ENCODE measurements at places on chromosomes 1 and 21. TPM values are rescaled to one million over a fixed set of nuclear protein-coding genes. Genes with fewer than 3 reads are reported as not detected.

DNA sequence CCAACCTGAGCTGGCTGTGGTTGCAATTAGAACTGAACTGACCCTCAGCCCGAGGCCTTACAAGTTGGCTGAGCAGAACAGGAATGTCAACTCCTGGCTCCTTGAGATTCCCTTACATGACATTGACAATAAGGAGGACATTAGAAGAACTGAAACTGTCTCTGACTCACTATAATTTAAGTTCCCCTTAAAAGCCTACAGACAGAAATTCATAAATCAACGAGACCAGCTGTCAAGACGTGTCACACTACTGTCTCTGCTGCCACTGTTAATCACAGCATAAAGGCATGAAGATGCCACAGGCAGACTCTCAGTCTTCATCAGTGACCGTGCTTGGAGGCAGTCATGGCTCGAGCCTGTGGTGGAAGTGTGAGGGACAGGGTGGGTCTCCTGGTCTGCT, 168.8 kb downstream of the GABPA start:
- DNase-seq, result no peak

Gene AGMAT
- 11.0 TPM for total RNA-seq

- DNase-seq, result no peak
These were observed 5.3 kb upstream of the GSTM4 start for GRCh38 chr1:109650609-109651008.

DNA sequence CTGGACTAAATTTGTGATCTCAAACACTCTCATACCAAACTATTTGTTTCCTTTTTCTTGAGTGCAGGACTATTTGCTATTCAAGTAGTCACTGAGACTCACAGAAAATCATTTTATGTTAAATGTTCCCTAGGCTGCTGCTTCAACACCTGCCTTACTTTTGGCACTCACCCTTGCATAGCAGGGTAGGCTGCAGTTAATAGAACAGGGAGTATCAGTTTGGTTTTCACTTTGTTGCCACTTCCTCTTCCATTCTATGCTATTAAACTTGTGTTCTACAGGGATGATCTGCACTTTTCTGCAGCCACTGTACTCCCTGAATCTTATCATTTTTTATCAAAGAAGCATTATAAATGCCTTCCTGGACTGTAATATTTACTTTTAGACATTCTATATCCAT, 148.7 kb upstream of the PRMT6 start:
- no peak for DNase-seq

DNA sequence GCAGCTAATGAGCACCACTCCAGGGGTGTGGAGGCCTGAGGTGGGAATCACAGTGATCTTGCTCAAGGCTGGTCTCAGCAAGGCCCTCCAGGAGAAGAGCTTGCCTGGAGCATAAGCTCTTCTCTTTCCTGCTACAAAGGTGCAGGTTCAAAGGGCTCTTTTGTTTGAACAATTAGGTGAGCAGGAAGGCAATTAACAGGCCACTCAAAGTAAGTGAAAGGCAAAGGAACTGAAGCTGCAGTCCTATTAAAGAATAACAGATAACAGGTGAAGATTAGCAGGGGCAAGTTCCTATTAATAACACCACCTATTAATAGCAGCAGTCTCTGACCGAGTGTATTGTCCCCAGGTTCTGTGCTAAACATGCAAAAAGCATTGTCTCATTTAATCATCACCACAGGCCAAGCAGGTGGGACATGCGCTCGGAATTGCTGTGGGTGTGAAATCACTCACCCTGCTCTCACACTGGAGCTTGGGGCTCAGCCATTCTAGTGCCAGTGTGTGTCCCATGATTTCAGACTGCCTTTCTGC, 113.8 kb downstream of the RHOU start:
- DNase-seq, result no peak

DNA sequence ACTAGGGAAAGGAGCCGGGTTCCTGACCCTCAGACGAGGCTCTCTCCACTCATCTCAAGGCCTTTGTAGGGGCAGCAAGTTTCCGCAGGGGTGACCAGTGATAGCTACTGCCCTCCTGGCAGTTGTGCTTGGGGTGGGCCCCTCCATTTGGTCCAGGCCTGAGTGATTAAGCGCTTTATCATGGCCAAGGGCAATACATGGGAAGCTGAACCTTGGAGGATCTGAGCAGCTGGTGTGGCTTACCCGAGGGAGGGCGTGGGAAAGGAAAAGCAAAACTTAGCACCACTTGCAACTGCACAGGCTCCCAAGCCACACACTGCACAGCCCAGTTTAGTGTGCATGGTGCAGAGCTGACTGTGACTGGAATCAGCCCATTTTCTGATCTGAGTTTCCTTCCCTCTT, 47.8 kb downstream of the GADD45A start:
- no peak for DNase-seq

GRCh38 chr21:33651965-33652680, 9.8 kb downstream of the ITSN1 start:
- no peak for DNase-seq

- no peak for DNase-seq
These were observed 15.5 kb downstream of the TNFRSF8 start for GRCh38 chr1:12078575-12078937.

DNA sequence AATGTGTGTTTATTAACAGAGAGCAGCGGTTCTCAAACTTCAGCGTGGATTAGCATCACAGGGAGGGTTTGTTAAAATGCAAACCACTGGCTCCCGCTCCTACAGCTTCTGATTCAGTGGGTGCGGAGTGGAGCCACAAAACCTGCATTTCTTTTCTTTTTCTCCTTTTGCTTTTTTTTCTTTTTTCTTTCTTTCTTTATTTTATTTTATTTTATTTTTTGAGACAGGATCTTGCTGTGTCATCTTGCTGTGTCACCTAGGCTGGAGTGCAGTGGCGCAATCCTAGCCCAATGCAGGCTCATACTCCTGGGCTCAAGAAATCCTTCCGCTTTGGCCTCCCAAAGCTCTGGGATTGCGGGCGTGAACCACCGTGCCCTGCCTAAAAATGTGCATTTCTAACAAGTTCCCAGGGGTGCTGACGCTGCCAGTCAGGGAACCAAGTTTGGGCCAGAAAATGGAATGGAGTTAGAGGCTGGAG, 20.9 kb upstream of the SLC1A7 start:
- DNase-seq, result no peak

Data from naive thymus-derived CD8-positive, alpha-beta T cell (primary cell).